ENCODE measurements at places on chromosomes 2 and 18.

- peak; percentile 93 for DNase-seq
Measured at GRCh38 chr2:55112229-55113031, 62.2 kb upstream of the RTN4 start.

DNA sequence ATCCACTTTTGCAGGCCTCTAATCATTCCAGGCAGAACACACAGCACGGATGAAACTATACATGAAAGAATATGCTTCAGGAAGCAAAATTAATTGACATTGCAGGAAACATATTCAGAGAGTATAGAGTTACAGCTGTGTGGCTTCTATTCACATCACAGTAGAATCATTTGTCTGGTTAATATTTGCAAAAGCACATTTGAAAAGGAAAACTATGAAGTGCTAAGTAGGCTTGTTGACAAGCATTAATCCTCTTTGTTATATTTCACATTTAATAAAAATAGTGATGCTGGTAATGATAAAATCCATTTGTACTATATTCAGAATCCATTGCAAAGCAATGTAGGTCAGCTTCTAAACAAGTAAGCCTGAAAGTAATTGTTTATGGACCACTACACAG lies 32.2 kb upstream of the PIK3C3 start:
- DNase-seq: no peak

- peak; percentile 69 for DNase-seq
Measured at GRCh38 chr2:235135990-235136561, 184.3 kb downstream of the SH3BP4 start.

- no peak for DNase-seq
Measured at GRCh38 chr2:238152771-238153688, 5.7 kb upstream of the ERFE start.

GRCh38 chr2:30702694-30703093 lies 104.6 kb downstream of the CAPN13 start:
- no peak for DNase-seq

- no peak for DNase-seq
Measured at GRCh38 chr2:65438137-65438899, 5.9 kb upstream of the SPRED2 start.
